NB4 (cell line): ENCODE measurements at places on chromosomes 2 and 18.

- DNase-seq, result no peak
Observed at GRCh38 chr18:68564351-68564750, 150.6 kb downstream of the TMX3 start.

DNA sequence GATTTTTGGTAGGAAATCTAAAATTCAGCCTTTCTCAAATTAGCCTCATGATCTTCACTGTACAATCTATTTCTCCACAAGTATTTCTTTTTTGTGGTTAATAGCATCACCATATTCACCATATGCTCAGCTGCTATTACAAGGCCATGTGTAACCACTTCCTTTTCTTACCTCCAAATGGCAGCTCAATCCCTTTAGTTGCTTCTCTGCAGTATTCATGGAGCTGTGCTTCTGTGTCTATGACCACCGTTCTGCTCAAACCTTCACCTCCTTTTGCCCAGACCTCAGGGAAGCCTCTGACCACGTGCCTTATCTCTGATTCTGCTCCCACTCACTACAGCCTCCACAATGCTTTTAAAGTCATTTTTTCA, 126.7 kb upstream of the TMEM200C start:
- DNase-seq, result peak; percentile 4

DNA sequence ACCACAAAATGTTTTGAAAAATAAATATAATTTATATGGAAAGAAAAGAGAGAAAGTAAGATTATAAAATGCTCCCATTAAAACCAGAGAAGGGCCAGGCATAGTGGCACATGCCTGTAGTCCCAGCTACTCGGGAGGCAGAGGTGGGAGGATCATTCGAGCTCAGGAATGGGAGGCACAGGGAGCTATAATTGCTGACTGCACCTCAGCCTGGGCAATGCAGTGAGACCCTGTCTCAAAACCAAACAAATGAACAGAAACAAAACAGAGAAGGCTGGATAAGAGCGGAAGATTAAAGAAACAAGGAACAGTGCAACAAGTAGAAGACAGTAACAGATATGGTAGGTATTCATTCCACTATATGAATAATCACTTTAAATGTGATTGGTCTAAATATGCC, 18.6 kb upstream of the TMEM182 start:
- DNase-seq, result no peak

GRCh38 chr2:16302431-16303272, 362.3 kb downstream of the MYCN start:
- DNase-seq, result no peak

GRCh38 chr2:68206793-68207192, 45.5 kb downstream of the PPP3R1 start:
- peak; percentile 22 for DNase-seq

GRCh38 chr2:63692002-63692606, 103.3 kb downstream of the MDH1 start:
- DNase-seq, result peak; percentile 54

GRCh38 chr2:121185571-121186074, 99.4 kb downstream of the TFCP2L1 start:
- DNase-seq, result peak; percentile 33

- DNase-seq, result no peak
Observed at GRCh38 chr2:51218047-51218446, 186.1 kb upstream of the NRXN1 start.

DNA sequence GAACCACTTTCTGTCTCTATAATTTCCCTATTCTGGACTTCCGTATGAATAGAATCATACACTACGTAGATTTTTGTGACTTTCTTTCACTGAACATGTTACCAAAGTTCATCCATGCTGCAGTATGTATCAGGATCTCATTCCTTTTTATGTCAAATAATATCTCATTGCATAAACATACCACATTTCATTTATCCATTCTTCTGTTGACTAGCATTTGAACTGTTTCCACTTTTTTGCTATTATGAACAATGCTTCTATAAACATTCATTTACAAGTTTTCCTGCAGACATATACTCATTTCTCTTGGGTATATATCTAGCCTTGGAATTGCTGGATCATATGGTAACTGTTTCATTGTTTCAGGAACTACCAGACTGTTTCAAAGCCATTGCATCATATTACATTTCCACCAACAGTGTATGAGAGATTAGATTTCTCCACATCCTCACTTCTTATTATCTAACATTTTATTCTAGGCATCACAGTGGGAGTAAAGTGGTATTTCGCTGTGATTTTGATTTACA, 186.2 kb downstream of the DYM start:
- DNase-seq, result peak; percentile 8

DNA sequence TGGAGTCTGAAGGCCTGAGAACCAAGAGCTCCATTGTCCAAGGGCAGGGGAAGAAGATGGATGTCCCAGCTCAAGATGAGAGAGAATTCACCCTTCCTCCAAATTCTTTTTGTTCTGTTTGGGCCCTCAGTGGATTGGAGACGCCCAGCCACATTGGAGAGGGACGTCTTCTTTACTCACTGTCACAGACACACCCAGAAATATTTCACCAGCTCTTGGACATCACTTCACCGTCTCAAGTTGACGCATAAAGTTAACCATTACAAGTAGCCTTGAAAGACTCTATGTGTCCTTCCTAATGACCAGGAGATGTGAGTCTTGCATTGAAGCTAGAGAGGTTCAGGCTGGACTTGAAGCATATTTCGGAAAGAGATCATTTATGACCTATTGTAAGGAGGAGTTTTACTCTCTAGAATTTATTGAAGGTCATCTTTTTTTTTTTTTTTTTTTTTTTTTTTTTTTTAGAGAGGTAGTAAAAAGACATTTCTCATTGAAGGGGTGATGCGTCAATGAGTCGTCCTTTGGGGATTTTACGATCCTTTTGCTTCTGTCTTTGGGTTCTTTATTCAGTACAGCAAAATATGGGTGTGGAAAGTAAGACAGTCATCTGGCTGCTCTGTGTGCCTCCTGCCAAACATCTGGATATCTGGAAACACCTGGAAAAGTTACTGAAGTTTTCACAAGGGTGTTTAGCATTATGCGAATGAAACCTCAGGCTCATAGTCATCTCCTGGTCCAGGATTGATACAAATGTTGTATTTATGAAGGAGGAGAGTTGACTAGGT, 118.1 kb downstream of the PRPF40A start:
- DNase-seq, result peak; percentile 37

GRCh38 chr18:4639628-4640310, 184.7 kb upstream of the DLGAP1 start:
- no peak for DNase-seq

GRCh38 chr2:169136885-169137534, 67.6 kb downstream of the DHRS9 start:
- DNase-seq, result no peak

DNA sequence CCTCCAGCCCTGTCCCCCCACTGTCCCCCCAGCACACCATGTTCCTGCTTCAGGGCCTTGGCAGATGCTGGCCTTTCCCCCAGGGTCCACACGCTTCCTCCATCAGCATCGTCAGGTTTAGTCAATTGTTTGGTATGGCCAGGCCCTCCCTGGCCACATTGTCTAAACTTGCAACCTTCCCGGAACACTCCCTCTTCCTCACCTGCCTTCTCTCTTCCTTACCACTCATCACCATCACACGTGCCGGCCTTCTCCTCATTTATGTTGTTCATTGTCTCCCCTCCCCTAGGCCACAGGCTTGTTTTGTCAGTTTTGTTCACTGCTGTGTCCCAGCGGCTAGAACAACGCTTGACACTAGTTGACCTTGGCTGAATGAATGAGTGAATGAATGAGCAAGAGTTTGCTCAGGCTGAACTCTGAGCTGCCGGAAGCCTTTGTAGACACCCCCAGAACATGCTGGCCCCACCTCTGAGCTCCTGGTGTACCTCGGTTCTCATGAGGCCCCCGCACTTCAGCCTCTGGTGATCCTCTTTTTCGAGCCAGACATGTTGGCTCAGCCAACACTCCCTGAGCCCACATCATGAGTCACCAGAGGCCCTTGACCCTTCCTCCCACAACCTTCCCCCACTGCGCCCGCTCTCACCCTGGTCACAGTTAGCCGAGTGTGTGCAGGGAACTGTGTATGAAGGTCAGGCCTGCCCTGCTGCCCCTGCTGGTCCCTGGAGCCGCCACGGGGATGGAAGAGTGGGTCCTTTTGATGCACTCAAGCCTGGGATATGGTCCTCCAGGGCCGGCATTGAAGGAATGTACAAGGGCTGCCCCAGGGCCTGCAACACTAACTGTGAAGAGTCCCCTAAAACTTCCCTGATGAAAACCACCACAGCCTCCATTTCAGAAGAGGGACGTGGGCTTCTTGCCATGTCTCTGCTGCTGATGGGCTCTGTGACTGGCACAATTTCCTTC, 57.5 kb downstream of the HS1BP3 start:
- DNase-seq, result peak; percentile 93

DNA sequence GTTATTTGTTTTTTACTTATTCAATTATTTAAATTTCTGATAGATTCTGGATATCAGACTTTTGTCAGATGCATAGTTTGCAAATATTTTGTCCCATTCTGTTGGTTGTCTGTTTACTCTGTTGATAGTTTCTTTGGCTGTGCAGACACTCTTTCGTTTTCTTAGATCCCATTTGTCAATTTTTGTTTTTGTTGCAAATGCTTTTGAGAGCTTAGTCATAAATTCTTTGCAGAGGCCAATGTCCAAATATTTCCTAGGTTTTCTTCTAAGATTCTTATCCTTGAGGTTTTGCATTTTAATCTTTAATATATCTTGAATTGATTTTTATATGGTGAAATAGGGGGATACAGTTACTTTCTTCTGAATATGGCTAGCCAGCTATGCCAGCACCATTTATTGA, 112.7 kb upstream of the SESTD1 start:
- no peak for DNase-seq

DNA sequence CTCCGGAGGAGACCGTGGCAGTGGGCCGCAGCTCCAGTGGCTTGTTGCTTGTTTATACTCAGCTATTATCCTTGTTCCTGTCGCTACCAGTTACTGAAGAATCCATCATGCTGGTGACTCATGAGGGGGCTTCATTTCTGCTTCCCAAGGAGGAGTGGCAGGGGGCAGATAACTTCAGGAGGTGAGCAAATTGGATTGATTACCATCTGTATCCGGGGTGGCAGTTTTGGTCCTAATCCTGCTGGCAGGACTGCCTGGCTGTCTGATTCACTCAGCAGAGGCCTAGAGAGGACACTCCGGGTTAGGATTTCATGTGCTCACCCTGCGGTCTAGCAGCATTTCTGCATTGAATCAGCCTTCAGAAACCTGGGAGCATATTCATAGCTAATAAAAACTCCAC, 230.0 kb downstream of the ACTR3 start:
- DNase-seq, result no peak
